LNCaP clone FGC (cell line): ENCODE measurements at places on chromosomes 13 and 19.

- no peak for DNase-seq
Observed at GRCh38 chr13:23634897-23635296, 64.7 kb downstream of the TNFRSF19 start.

- no peak for DNase-seq
Observed at GRCh38 chr13:26262156-26262555, 8.2 kb downstream of the CDK8 start.

DNA sequence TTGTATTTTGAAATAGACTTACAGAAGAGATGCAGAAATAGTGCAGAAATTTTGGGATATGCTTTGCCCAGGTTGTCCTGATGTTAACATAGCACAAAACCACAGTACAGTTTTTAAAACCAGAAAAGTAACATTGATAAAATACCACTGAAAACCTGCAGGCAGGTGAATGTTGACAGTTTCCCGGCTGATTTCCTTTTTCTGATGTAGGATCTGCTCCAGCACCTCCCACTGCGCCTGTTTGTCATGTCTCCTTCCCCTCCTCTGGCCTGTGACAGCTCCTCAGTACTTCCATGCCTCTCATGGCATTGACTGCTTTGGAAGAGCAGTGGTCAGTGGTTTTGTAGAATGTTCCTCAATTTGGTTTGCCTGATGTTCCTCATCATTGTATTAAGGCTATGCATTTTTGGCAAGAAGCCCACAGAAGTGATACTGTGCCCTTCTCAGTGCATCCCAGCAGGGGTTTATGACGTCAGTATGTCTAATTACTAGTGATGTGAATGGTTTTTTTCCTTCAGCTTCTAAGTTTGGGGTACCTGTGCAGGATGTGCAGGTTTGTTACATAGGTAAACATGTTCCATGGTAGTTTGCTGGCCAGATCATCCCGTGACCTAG is 31.0 kb downstream of the TDRD12 start:
- no peak for DNase-seq

DNA sequence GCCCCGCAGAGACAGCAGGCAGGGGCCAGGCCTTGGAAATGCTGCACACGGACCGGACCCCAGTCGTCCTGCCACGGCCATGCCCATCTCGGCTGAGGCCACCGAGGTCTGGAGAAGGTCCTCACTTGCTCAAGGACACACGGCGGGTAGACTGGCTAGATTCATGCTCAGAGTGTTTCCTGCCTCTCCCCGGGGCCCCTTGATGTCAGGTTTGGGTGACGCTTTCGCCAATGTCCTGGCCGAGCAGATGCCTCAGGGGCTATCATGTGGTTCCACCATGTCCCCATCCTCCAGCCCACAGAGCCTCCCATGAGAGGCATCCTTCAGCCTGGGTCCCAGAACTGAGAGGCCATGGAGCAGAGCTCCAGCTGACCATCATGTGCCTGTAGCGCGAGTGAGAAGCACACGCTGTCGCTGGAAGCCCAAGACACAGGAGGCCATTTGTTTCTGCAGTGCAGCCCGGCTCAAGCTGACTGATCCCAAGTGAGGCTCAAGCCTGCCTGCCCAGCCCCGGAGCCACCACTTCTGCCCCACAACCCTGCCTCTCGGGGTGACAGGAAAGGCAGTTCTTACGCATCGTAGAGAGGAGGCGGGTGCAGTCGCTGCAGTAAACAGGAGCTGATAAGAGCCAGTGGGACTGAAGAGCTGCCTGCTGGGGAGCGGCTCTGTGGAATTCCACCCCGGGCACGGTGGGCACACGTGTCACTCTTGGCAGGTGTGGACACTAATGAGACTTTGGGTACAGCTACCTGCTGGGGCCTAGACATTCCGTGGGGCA is 53.9 kb upstream of the GAS6 start:
- DNase-seq = no peak

DNA sequence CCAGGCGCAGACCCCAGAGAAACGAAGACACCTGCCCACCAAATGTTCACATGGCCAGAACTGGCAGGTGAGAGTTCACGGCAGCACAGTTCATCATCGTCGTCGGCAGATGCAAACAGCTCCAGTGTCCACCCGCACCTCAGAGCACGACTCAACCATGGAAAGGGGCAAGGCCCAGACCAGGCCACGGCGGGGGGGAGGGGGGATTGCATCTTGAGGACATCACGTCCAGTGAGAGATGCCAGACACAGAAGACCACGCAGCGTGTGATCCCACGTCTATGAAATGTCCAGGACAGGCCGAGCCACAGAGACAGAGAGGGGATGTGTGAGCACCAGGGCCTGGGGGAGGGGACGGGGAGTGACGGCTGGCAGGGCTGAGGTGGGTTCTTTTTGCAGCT is 7.3 kb downstream of the RNF126 start:
- DNase-seq = no peak

DNA sequence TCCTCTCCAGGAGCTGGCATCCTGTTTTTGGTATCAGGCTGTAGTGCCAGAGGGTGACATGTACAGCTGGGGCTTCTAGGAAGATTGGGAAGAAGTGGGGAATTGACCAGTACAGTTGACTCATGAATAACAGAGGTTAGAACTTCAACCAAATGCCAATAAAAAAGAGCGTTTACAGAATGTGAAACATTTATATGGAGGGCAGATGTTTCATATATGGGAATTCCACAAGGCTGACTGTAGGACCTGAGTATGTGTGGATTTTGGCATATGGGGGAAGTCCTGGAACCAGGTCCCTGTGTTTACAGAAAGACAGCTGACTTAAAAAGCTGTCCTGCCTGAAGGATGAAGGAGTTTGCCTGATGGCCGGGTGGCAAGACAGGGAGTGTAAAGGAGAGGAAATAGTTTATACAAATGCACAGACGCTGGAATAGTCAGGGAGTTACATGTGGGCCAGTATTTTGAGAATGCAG is 5.2 kb downstream of the CHAMP1 start:
- no peak for DNase-seq

- DNase-seq = no peak
Observed at GRCh38 chr13:102878481-102878880, 32.6 kb downstream of the ERCC5 start.

DNA sequence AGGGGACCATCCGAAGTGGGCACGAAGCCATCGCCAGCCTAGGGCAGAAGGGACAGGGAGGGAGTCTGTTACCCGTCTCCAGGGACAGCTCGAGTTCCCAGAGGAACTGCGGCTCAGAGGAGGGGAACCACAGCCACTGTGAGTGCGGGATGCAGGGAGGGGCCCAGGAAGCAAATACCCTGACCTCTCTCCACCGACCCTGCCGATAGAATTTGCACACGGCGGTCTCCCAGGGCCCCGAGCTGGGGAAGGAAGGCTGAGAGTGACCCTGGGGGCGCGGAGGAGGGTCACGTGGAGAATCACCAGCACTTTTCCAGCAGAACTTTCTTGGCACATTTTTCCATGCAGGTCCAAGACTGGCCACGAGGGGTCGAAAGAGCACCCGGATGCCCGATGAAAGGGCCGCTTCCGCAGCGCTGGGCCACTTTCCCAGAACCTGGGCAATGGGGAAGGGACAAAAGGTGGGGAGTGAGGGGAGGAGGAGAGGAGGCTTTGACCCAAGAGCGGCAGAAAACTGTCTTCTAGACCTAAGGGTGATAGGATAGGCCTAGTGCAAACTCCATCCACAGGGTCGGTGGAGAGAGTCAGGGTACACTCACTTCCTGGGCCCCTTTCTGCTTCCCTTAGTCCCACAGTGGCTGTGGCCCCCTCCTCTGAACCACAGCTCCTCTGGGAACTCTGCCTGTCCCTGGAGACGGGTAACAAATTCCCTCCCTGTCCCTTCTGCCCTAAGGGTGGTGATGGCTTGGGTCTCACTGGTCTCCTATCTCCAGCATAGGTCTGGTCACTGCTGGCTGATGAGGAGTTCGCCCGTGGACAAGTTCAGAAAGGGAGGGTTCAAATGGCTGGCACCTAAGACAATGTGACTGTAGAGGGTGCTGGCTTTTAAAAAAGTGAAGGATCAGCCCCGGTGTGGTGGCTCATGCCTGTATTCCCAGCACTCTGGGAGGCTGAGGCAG is 5.3 kb upstream of the GPR4 start:
- DNase-seq = no peak

DNA sequence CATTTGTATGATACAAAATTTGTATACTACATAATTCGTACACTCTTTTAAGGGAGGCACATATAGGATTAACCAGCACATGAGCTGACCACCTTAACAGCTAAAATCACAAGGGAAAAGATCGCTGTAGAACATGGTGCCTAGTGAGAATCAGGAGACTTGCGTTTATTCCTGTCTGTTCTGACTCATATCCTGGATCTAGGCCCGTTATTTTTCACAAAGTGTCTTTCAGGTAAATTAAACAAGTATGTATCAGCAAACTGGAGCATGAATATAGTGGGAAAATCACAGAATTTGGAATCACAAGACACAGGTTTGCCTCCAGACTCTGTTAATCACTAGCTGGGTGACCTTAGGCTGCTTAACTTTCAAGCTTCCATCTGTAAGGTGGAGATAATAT is 47.5 kb upstream of the ESD start:
- no peak for DNase-seq

DNA sequence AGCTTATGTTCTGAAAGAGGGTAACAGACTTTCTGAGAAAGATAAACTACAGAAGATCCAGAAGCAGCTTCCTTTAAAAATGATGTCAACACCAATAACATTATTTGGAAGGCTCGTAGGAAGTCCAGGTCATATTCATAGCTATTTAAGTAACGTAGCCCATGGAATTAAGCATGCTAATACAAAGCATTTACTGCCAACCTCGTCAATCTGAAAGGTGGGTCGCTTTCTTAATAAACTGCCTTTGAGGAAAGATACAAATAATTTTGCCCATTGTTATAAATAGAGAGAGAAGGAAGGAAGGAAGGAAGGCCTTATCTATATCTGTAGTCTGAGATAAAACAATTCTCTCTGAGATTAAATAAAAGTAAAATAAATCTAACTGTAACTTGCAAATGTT is 80.3 kb downstream of the STARD13 start:
- no peak for DNase-seq

- no peak for DNase-seq
Observed at GRCh38 chr13:44452418-44452817, 78.8 kb downstream of the SERP2 start.
